ENCODE measurements at places on chromosomes 7 and 10.
A peak's percentile ranks its signal among the peaks of the same experiment; 100 is the strongest.

DNA sequence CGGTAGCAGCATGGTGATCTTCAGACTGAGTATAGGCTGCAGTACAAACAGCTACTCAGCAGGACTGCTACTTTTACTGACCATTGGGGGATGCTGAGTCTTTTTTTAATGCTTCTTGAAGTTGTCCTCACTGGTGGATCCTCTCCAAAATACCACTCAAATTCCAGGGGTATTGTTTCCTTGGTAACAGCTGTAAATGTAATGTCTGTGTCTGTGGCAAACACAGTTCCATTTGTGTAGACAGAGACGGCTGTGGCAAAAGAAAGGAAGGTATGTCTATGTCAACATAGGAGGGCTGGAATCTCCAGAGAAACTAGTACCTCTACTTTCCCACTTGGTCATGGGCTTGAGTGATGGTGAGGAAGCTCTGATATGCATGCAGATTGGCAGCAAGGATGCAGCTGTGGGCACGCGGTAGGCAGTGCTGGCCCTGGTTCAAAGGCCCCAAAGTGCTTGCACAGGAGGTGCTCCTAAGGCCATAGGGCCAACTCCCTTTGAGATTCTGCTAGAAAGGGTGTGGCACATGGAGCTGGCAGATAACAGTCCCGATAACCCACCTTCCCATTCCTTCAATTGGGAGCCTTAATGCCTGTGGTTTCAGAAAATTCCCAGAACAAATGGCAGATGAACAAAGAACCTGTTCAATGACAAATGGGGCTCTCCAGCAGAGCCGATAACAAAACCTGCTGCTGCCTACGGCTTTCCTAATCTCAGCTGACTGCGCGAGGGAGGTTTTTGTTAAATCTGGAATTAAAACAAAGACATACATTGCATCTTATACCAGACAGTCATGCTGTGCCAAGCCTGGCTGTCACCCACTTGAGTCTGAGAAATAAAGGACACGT lies 43.0 kb downstream of the PKD1L1 start:
- DNase-seq = no peak

DNA sequence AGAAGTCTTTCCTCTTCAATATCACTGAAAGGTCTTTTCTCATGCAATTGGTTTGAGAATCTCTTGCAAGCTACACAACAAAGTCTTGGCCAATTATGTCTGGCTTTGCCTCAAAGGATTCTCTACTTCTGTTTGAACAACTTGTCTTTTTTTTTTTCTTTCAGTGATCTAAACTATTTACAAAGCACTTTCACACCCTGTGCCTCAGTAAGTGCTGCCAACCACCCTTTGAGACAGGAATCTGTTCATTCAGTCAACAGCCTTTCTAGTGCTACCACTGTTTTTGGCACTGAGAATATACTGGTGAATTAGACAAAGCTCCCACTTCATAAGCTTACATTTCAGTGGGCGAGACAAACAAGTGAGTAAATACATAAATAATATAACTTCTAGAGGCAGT lies 26.9 kb upstream of the SDK1 start:
- no peak for DNase-seq

GRCh38 chr10:58299580-58299979 lies 30.6 kb downstream of the CISD1 start:
- DNase-seq = peak; percentile 33

DNA sequence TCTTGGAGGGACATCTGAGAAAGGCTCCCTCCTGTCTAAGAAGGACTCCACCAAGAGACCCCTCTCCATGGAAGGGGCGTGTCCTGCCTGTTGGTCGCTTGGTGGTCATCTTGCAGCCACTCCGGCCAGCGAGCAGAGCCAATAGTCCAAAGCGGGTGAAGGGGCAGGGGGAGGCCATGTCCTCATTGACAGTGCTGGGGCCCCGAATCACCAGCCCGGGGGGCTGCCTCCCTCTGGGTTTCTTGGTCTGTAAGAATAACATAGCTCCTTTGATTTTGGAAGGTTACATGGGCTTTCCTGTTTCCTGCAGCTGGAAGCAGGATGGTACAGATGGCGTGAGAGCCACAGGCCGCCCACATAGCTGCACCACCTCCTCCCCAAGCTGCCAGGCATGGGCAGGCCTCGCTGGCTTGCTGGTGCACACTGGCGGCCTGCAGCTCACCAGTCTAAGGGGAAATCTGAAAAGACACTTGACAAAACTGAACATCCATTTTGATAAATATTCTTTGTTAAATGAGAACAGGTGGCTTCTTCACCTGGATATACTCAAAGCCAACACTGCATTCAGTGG lies 105.8 kb downstream of the ARHGAP22 start:
- no peak for DNase-seq

- no peak for DNase-seq
Measured at GRCh38 chr7:47940088-47941013, 7.9 kb downstream of the PKD1L1 start.

GRCh38 chr10:59958882-59959281 lies 52.5 kb upstream of the CCDC6 start:
- DNase-seq = no peak

DNA sequence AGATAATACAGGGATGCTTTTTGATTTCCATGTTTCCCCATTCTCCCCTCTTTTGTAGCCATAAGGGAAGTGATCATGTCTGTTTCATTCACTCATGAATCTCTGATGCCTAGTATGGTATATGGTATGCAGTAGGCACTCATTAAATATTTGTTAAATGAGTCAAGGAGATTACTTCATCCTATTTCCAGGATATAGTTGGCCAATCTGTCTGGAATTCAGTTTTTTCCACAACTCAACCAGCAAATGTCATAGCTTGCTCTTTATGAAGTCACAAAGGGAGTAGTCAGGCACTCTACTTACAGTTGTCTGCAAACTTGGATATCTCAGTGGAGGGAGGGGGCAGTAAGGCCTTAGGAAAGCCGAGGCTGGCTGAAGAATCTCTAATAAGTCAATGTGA lies 853.6 kb downstream of the LRMDA start:
- DNase-seq = no peak

- no peak for DNase-seq
Measured at GRCh38 chr7:40579401-40579800, 444.6 kb downstream of the SUGCT start.

DNA sequence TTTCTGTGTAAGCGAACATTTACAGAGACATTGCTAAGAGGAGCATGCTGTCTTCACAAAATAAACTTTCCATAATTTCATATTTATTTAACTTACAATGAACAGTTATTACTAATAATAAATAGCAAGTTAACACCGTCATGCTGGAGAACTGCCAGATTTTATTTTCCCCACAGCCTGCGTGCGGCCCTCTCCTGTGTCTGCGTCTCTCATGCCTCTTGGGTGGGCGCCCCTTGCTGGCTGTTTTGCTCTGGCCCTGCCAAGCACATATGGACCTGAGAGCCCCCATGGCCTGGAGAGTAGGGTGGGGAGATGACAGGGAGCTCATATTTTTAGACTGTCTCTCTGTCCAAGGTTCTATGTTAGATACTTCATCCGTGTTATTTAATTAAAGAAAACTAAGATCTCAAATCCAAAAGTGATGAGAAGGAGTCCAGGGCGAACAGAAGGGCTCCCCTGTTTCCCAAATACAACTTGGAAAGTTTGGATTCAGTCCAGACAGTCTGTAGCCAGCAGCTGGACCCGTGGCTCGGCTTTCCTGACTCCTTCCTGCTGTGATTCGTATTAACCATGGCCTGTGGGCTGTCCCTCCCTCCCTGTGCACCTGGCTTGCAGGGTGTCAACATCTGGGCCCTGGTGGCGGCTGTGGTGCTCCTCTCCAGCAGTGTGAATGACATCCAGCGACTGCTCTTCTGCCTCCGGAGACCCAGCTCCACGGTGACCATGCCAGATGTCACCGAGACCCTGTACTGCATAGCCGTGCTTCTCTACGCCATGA lies 20.5 kb downstream of the FBH1 start:
- no peak for DNase-seq

DNA sequence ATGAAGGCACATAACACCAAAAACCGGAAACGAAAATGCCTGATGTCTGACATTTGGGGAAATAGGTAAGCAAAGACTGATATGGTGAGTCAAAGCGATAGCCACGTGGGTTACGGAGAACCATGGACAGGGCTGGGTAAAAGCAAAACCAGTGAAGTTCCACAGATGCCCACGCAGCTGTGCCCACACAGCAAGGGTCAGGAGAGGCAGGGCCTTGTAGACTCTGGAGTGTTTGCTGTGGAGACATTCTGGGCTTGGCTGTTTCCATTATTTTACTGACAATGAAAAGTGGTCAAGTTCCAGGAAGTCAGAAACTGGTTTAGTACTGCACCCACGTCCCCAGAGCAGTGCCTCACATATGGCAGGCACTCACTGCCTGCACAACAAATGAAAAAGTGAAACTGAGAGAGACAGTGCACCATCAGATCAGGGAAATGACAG lies 148.7 kb downstream of the ZMYND11 start:
- DNase-seq = no peak

GRCh38 chr10:86372119-86372783 lies 5.7 kb upstream of the GRID1 start:
- no peak for DNase-seq

- DNase-seq = no peak
Measured at GRCh38 chr7:36607721-36608095, 116.6 kb downstream of the AOAH start.

DNA sequence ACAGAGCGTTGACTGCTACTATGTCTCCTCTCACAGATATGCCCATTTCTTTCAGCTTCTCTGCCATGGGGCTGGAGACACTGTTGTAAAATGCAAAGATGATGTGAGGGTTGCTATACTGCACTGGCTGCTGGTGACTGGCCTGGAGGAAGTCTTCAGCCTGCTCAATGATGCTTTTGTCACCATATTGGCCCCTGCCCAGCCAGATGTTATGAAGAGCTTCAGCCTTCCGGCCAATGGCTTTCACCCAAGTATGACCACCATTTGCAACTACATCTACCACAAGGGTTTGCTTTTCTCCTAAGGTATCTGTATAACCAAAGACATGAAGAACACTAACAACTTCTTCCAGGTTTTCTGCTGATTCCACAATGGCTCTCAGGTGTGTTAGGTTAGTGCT lies 1.6 kb downstream of the C7orf25 start:
- DNase-seq = no peak

- DNase-seq = no peak
Measured at GRCh38 chr10:75532253-75532924, 101.0 kb downstream of the LRMDA start.

DNA sequence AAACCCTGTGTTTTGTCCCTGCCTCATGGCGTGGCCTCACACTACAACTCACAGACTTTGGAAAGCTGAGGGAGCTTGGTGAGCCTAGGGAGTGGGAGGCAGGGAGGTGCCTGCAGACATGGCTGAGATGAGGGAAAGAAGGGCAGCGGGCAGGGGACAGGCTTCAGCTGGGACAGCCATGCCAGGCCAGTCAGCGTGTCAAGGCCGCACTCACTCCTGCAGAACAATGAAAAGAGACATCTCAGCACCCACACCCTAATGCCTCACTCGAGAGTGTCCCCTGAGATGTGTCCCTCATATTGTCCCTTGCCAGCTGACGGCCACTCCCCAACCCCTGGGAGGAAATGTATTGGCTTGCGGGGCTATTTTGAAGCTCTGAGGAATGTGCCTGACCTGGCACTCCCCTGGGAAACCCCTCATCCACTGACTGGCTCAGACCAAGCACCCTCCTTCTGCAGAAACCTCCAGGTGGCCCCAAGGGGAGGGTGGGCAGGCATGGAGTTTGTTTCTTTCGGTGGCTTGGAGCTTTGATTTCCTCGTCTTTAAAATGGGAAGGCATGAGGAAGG lies 31.6 kb downstream of the SH3PXD2A start:
- DNase-seq = no peak

- no peak for DNase-seq
Measured at GRCh38 chr10:34739915-34740314, 75.2 kb downstream of the PARD3 start.

- no peak for DNase-seq
Measured at GRCh38 chr7:99752356-99752755, 17.4 kb upstream of the CYP3A7 start.

GRCh38 chr10:131850383-131850870 lies 50.4 kb upstream of the PPP2R2D start:
- no peak for DNase-seq

GRCh38 chr7:28882869-28883470 lies 75.2 kb downstream of the TRIL start:
- DNase-seq = no peak

DNA sequence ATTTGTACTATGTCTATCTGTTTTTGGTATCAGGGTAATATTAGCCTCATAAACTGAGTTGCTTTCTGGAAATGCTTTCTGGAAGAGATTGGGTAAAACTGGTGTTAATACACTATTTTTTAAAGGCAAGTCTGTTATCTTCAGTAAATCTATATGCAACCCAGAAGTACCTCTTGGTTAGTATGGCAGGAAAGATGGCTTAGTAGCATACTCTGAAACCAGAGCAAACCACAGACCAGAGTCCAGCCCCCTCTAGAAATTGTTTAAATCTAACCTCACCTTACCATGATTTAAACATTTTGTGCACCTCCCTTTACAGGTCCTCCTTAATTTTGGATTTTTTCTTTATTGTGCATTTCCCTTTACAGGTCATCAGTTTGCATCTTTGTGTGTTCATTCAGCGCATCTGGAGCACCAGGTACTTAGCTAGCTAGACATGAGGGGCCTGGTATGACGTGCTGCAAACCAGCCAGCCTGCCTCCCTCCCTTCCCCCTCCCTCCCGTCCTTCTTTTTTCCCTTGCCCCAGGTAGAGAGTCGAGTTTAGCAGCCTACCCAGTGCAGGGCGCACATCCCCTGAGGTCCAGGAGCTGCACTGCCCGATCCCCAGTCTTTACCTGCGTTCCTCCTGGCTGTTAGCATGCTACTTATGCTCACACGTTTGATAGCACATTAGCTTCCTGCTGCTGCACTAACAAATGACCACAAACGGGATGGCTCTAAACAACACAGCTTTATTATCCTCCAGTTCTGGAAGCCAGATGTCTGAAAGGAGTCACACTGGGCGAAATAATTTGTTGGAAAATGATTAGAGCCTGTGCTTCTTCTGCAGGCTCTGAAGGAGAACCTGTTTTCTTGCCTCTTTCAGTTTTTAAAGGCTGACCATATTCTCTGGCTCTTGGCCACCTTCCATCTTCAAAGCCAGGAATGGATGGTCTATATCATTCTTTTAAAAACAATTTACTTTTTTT lies 299.9 kb upstream of the HABP2 start:
- no peak for DNase-seq

DNA sequence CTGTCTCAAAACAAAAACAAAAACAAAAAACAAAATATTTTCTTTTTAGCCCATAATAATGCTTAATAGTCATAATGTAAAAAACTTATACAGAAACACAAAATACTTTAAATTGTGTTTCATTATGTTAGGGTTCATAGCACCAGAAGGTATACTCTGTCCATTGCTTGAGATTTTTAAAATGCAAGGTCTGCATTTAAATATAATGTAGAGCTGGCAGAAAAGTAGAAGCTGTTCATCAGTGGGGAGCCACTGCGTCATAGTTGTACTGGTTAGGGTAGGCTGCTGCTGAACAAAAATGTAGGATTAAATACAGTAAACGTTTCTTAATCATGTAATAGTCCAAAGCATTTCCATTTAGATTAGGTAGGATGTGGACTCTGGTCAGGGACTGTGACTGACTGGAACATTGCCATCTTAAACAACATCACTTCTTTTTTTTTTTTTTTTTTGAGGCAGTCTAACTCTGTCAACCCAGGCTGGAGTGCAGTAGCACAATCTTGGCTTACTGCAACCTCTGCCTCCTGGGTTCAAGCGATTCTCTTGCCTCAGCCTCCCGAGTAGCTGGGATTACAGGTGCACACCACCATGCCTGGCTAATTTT lies 85.2 kb downstream of the ANKIB1 start:
- no peak for DNase-seq

Data from COLO829 (cell line).